ENCODE measurements at places on chromosomes 12 and 14. TPM values are rescaled to one million over a fixed set of nuclear protein-coding genes. Genes with fewer than 3 reads are reported as not detected.

The INSM2 gene
- not detected for total RNA-seq

The LGALS3 gene
- total RNA-seq, result 138 TPM

DNA sequence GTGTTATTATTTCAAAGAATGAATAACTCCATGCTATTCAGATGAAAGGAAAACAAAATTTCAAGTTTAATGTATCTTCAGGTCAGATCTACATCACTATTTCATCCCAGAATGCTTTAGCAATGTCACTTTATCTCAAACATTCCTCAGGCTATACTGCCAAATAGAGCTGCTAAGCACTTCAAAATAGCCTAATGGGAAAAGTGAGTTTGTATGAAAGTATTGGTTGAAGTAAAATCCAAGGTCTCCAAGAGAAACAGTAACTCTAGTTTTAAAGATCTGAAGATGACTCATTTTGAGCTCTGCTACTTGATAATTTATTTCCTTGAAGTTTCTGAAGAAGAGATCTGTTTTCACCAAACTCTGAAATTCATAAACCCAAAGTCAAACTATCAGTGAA, 466.2 kb upstream of the FOXG1 start:
- DNase-seq, result no peak
- H3K27ac ChIP-seq, result no peak overlapping the region
- no peak overlapping the region for H3K4me3 ChIP-seq
- H3K36me3 ChIP-seq, result no peaks in the 10 kb centered on the region
- no peaks in the 10 kb centered on the region for H3K4me1 ChIP-seq
- H3K27me3 ChIP-seq, result no peaks in the 10 kb centered on the region

- peaks cover 23% of the 10 kb centered on the region for H3K27me3 ChIP-seq
- H3K4me1 ChIP-seq, result peaks cover 2% of the 10 kb centered on the region
- no peak overlapping the region for H3K27ac ChIP-seq
- H3K4me3 ChIP-seq, result no peak overlapping the region
Measured at GRCh38 chr12:6285063-6285477, 25.4 kb upstream of the PLEKHG6 start.

- peaks cover 26% of the 10 kb centered on the region for H3K36me3 ChIP-seq
- DNase-seq, result peak; percentile 89
- peaks cover 45% of the 10 kb centered on the region for H3K4me1 ChIP-seq
- no peaks in the 10 kb centered on the region for H3K27me3 ChIP-seq
Measured at GRCh38 chr12:121530600-121531355, 50.0 kb downstream of the KDM2B start.

Measured in activated CD8-positive, alpha-beta memory T cell treated with anti-CD3 and anti-CD28 coated beads, Interleukin-2, amount 10 ng/mL, durations not matched to agents 7 days and 5 days (primary cell).